ENCODE measurements at places on chromosomes 11 and 22.

GRCh38 chr11:67286621-67287333, 2.3 kb upstream of the ANKRD13D start:
- DNase-seq = no peak

GRCh38 chr22:35703861-35704584, 13.6 kb upstream of the APOL5 start:
- no peak for DNase-seq

GRCh38 chr11:68402355-68403031, 58.1 kb upstream of the PPP6R3 start:
- no peak for DNase-seq

GRCh38 chr11:66316849-66317251, at the start of gene CD248:
CD248 (minus strand) TSS chr11:66317044; CDS start chr11:66317027, 17 bp downstream.
- no peak for DNase-seq

DNA sequence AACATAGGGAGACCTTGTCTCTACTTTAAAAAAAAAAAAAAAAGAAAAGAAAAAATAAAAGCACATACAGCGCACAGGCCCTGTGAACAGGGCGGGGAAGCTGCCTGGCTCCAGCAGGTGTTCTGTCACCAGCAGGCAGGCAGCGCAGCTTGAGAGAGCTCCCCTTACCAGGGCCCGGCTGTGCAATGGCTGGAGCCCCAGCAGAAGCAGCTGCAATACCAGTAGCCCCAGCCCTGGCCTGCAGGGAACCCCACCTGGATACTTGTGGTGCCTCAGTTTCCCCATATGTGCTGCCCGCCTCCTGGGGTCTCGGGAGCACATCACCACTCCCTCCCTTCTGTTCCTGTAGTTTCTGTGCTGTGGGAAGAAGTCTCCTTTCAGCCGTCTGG, 12.3 kb downstream of the TSPAN32 start:
- DNase-seq = no peak

DNA sequence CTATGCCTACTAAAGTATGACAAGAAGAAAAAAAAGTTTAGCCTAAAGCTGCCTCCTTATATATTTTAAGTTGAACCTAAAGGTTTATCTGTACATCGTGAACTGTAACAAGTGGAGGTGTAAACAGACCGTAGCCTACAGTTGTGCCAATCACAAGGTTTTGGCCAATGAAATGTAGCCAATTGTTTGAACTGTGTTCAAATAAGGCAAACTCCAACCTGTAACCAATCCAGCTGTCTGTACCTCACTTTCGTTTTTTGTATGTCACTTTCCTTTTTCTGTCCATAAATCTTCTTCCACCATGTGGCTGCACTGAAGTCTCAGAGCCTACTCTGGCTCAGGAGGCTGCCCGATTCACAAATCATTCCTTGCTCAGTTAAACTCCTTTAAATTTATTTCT, 6.8 kb upstream of the EI24 start:
- DNase-seq = no peak

GRCh38 chr11:112221274-112221835, 4.9 kb upstream of the PTS start:
- DNase-seq = no peak

GRCh38 chr22:27142286-27142685, 484.9 kb downstream of the MIAT start:
- no peak for DNase-seq

DNA sequence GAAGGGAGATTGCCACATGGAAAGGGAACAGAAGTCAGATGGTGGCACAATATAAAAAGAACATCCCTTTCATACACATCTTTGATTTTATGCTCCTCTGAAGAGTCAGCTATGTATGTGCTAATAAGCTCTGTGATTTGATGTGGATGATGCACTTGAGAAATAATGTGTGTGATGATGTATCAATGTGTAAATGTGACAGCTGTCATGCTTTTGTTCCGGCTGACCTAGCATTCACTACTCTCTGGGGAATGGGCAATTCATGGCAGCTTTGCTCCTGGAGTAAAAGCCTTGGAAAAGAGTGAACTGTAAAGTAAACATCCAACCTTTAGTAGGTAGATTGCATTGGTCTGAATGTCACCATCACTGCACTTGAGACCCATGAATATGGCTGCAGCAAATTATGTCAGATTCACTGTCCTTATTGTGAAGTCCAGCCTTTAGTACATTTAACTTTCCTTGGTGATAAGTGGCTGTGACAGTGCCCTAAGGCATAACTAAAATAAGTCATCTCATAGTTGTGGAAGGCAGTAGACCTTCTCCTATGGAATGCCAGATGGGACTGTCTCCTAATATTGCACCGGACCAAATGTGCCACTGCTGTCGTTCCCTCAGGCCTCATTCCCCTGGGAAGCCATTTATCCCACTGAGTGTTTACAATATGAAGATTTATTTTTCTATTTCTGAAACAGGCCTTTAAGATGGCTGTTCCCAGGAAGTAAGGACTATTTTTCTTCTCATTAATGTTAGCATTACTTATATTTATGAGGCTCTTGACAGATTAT, 178.2 kb upstream of the CCDC90B start:
- DNase-seq = no peak

Measured in cortex of kidney (tissue), 1 donor.